GDM1 (cell line): ENCODE measurements at places on chromosomes 3 and 15.
A peak's percentile ranks its signal among the peaks of the same experiment; 100 is the strongest.

- no peak for DNase-seq
Measured at GRCh38 chr15:51191072-51191670, 96.5 kb upstream of the TNFAIP8L3 start.

DNA sequence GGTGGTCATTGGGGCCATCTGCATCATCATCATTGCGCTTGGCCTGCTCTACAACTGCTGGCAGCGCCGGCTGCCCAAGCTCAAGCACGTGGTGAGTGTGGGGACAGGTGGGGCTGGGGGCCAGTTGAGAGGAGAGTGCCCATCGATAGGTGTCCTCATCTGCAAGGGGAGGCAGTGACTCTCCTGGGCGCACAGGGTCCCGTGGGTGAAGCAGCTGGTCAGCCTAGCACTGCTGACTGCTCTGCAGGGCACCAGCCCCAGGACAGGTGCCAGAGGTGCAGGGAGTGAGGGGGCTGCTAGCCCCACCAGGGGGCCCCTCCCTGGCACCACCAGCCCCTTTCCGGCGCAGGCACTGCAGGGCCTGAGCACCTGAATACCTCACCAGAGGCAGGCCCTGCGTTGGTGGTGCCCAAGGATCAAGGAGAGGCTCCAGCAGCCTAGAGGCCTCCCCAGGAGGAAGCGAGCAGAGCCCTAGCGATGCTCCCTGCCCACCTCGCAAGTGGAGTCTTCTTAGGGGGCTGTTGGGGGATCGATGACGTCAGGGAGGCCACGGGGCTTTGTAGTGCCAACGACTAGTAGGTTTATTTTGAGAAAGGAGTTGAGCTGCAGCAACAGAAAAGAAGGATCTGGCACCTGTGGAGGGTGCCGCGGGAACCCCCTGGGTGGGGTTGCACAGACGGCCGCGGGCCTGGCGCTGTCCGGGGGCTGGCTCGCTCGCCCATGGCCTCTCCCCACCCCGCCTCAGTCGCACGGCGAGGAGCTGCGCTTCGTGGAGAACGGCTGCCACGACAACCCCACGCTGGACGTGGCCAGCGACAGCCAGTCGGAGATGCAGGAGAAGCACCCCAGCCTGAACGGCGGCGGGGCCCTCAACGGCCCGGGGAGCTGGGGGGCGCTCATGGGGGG lies 976 bp upstream of the ABTB1 start:
- no peak for DNase-seq

- no peak for DNase-seq
Measured at GRCh38 chr3:152139651-152140050, 129.1 kb upstream of the MBNL1 start.

GRCh38 chr3:123611082-123611481 lies 26.2 kb upstream of the HACD2 start:
- DNase-seq, result no peak

DNA sequence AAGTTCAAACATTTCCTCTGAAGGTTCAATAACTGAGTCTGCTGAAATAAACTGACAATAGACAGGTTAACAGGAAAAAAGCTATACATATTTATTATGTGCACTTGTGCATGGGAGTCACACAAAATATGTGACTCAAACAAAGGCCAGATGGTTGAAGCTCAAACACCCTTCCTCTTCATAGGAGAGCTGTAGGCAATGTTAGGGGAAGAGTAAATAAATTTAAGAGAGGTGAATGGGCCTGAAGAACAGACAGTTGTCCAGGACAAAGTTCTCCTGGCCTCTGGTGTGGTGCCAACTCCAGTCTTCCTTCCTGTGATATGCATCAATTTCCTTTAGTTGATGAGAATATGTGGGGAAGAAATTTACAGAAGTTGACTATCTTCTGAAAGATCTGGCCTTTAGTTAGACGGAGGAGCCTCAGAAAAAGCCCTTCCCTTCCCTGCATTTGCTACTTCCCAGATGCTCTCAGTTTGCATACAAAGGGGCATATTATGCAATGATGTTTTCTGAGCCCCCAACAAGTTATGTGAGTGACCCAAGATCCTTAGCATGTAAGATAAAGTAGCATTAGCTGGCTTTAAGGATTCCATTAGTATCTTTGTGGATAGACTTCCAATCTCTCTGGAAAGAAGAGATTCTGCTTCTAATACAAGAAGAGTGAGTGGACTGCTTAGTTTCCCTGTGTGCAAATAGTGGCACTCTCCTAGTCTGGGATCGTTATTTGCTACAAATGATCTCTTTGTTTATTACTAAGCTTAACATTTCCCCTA lies 96.4 kb upstream of the IGSF10 start:
- no peak for DNase-seq

DNA sequence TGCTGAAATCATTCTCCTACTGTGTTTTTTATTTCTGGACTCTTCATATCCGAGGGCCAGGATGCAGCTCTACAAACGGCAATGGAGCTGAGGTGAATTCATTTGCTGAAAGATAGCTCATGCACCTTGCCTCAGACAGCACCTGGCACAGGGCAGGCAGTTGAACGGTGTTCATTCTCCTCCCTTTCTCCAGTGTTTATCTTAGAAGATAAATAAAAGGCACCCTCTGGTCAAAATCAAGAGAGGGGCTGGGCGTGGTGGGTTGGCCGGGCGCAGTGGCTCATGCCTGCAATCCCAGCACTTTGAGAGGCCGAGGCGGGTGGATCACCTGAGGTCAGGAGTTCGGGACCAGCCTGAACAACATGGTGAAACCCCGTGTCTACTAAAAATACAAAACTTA lies 79.3 kb upstream of the LMOD3 start:
- no peak for DNase-seq

DNA sequence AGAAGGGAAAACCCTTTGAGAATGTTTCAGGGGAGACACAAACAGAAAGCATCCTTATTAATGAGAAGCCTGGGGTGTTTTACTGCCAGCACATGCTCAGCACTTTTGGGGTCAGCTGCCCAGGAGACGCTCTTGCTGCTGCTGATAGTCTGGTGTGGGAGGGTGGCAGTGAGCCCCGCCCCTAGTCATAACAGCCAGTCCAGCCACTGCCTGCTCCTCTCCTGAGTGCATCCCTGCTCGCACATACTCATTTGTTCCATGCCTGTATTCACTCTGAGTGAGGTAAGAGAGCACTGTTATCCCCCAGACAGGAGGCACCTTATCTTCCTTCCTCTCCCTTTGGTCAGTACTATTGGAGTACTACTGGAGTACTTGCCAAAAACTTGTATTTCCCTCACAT lies 101.3 kb downstream of the ETFA start:
- DNase-seq, result no peak

GRCh38 chr3:51269466-51269865 lies 115.6 kb upstream of the MANF start:
- no peak for DNase-seq

- DNase-seq, result no peak
Measured at GRCh38 chr3:152772674-152773225, 62.2 kb upstream of the P2RY1 start.

DNA sequence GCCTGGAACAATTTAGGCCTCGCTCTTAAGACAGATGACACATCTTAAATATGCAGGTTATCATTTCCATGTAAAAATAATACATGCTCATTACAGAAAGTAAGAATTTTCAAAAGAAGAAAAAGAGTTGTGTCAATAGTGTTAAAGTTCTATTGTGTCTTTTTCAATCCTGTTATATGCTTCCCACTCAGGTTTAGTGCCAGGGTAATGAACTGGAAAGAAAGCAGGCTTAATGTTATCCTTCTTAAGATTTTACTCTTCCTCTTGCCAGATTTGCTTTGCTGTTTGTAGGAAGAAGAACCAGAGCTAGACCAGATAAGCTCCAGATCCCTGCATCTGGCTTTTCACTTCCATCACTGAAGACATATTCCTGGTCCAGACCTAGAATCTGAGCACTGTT lies 128.6 kb downstream of the TPRG1 start:
- DNase-seq, result no peak

DNA sequence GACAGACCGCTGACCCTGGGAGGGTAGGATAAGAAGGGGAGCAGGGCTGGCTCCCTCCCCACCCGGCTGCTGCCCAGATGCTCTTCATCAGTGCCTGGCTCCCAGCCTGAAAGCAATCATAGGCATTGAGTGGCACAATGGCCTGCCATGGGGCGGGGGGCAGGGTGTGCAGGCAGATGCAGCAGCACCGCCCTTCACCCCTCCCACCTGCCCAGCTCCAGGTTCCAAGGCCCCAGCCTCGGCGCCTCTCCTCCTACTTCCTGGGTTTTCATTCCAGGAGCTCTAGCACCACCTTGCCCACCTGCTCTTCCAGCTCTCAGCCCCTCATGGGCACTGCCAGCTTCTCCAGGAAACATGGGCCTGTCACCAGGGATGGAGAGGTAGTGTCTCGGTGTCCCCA lies 101.7 kb downstream of the MEGF11 start:
- no peak for DNase-seq

GRCh38 chr3:113626503-113627371 lies 69.7 kb downstream of the USF3 start:
- DNase-seq, result peak; percentile 71

- DNase-seq, result no peak
Measured at GRCh38 chr15:29896062-29896461, 73.8 kb upstream of the TJP1 start.

GRCh38 chr3:44348993-44349392 lies 10.4 kb downstream of the TCAIM start:
- DNase-seq, result no peak

- no peak for DNase-seq
Measured at GRCh38 chr3:113736548-113737089, 9.4 kb downstream of the NAA50 start.

- DNase-seq, result no peak
Measured at GRCh38 chr3:58049143-58049785, 41.0 kb downstream of the FLNB start.

- DNase-seq, result no peak
Measured at GRCh38 chr3:38349684-38350359, 3.2 kb downstream of the XYLB start.

- no peak for DNase-seq
Measured at GRCh38 chr3:42680271-42680670, 5.1 kb upstream of the KLHL40 start.

DNA sequence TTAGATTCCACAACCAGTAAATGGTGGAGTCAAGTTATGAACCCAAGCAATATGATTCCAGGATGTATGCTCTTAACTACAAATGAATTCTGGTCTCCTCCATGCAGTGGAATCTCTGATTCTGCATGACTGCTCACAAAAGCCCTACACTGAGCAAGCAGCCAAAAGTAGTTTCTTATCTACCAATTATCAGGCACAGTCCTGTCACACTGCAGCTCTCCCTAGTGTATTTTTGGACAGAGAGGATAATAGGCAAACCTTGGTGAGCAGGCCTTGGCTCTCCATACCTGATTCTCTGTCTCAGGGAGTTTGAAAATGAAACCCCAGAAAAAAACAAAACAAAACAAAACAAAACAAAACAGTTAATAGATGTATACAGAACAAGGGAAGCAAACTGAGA lies 3.5 kb upstream of the SSR3 start:
- no peak for DNase-seq

DNA sequence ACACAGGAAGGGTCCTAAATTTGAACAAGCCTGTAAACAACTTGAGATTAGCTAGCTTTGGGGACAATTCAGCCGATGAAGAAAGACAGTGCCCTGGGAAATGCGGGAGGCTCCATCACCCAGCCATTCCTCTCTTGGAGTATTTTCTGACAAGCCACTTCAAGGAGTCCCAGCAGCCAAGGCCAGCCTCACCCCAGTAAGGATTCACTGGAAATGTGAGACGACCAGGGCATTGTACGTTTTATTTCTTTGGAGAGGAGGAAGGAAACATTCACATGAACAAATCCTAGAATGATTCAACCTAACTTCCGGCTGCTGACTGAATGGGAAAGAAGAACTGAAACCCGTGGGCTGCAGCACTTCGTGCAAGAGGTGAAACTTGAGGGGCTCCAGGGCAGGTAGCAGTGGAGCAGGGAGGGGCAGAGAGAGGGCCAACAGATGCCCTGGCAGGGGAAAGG lies 116.4 kb upstream of the ARHGEF3 start:
- no peak for DNase-seq

GRCh38 chr3:195207731-195208130 lies 63.2 kb downstream of the XXYLT1 start:
- no peak for DNase-seq

GRCh38 chr3:173371848-173372487 lies 25.6 kb upstream of the NLGN1 start:
- DNase-seq, result no peak

DNA sequence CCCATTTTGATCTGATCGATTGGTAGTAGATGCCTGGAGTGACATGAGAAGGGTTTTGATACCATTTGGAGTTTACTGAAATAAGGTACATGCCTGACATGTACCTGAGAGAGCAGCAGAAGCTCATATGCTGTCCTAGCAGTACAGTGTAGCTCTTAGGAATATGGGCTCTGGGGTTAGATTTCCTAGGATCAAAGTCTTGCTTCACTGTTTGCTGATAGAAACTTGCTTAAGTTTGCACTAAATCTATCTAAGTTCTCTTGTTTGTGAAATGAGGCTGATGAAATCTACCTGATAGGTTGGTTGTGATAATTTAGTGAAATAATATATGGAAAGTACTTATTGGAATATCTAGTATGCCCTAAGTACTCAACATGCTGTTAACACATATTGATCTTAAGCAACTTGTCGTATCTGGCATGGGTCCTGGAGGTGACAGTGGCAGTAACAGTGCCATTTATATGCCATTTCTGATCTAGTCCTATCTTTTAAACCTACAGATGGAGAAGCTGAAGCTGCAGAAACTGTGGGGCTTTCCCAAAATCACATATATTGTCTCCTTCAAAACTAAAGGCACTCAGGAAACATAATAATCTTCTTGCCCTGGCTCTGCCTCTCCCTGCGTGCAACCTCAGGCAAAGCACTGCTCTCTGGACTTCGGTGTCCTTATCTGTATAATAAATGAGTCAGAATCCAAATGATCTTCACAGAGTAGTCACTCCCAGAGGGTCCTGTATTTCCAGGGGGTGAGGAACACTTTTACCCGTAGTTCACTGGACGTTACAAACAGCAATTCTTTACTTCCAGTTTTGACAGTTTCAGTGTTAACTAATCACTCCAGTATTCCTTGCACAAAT lies 223.6 kb upstream of the SETMAR start:
- no peak for DNase-seq

GRCh38 chr3:17307887-17308286 lies 423.1 kb downstream of the PLCL2 start:
- no peak for DNase-seq

- no peak for DNase-seq
Measured at GRCh38 chr3:193909387-193909786, 226.6 kb upstream of the HES1 start.

DNA sequence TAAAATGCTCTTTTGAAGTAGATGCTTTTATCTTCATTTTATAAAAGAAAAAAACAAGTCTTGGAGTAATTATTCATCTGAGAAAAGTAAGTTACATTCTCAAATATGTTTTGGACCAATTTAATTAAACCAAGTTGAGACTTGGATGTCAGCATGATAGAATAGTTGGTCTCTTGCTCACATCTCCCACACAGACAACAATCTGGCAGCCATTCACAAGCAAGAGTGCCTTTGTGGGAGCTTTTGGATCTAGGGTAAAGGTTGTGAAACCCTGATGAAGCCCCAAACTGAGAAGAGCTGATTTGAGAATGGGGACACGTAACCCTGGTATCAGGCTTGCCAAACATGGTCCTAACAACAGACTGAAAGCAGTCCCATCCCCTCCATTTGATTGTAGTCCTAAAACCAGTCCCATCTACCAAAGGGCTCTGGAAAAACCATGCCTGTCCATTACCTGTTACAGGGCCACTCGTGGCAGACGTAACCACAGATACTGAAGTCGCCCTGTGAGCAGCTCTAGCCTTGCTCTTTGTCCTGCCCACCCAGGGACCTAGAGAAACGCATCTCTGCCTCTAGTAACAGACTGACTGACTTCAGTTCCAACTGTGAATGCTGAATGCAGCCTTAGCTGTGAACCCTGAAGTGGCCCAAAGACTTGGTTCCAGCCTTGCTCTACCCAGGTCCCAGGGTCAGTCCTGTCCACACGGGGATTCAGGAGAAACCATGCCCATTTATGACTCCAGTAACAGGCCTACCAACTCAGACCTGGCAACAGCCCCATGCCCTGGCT lies 145.5 kb upstream of the SYNPR start:
- no peak for DNase-seq
